ENCODE measurements at places on chromosomes 11 and 22. TPM values are rescaled to one million over a fixed set of nuclear protein-coding genes. Genes with fewer than 3 reads are reported as not detected.

DNA sequence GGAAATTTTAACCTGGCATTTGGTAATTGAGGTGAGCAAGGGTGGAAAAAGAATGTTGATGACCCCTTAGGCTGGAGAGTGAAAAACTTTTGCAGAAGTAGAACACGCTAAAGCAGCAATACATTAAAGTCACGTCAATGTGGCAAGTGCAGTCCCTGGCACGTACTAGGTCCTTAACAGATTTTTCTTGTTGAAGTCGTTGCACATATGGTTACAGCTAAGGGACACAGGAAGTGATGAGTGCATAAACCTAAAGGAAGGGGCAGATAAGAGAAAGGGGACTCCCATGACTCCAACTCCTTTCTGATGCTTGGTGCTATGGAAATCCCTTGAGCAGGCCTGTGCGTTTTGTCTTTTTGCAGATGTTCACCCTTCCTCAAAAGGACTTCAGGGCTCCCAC is 1.2 kb downstream of the ACCS start:
- no peak for DNase-seq

DNA sequence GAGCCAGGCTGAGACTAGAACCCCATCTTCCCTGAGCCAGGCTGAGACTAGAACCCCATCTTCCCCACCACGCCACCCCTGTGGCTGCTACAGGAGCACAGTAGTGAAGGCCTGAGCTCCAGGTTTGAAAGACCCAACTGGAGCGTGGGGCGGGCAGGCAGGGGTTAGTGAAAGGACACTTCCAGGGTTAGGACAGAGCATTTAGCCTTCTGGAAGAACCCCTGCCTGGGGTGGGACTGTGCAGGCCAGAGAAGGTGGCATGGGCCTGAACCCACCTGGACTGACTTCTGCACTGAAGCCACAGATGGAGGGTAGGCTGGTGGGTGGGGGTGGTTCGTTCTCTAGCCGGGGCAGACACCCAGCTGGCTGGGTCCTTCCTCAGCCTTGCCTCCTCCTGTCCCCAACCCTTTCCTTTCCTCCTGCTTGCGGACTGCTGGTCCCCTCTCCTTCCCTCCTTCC is 24.1 kb downstream of the SUN2 start:
- DNase-seq: no peak

Gene TRIM64
- not detected for total RNA-seq

Gene SAA4
- total RNA-seq: not detected

- DNase-seq: no peak
Observed at GRCh38 chr11:116082256-116082655, 578.0 kb upstream of the CADM1 start.

DNA sequence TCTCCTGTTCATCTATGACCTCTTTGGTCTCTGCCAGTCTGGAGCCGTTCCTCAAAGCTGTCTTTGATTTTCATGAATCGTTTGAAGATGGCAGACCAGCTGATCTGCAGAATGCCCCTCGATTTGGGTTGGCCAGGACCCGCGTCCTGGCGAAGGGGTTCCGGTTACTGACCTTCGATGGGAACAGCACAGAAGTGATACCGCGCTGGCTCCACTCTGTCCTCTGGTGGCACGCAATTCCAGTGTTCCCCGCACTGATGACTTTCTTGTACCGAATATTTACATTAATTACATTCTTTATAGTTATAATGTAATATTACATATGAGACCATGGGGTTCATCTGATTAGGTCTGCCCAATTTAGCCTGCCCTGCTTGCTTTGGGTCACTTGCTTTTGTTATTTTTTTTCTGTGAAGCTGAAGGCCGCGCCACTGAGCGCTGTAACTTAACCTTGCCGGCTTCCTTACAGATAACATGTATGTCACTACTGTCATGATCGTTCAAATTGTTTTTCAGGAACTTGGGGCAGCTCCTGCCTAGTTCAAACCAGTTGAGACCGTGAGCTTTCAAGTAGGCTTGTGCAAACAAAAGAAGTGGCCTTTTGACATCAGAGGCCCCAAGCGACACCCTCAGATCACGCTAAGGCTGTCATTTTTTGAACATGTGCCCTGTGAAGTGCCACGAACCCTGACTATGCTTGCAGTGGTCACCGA is 4.1 kb upstream of the USP18 start:
- peak; percentile 2 for DNase-seq

- no peak for DNase-seq
Observed at GRCh38 chr22:23391022-23391421, 189.1 kb downstream of the IGLL1 start.

- peak; percentile 77 for DNase-seq
Observed at GRCh38 chr11:130407978-130408377, 20.4 kb downstream of the ADAMTS8 start.

GRCh38 chr11:47254386-47254785 is 3.4 kb upstream of the NR1H3 start:
- no peak for DNase-seq

Gene ANO5
- total RNA-seq: 3.8 TPM

All from uterus (tissue), 4 donors.